ENCODE measurements at places on chromosomes 2 and 18.

DNA sequence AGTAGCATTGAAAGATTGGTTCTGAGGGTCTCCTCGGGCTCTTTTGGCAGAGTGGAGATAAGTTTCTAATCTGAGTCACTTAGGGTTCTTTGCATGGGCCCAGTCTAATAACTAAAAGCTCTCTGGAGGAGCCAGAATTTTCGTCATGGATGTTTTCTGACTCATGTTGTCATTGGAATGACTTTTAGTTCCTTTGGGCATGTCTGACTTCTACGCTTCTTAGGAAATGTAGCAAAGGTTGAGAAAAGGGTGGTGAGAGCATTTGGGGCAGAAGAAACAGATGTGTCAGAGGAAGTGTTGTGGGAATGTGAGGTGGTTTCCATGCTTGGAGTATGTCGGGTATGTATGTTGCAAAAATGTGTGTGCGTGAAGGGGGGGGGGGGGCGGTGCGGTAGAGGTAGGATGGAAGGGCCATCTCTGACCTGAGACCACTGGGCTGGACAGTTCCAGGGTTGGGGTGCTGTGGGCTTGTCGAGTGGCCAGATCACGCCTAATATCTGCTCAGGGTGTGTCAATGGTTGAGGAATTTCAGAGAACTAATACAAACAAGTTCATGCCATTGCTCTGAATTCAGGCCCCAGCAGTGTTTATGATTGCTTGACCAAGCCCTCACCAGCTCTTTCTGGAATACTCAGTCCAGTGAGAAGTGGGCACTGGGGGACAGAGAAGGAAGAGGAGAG, 26.9 kb downstream of the KLHL29 start:
- no peak for DNase-seq

DNA sequence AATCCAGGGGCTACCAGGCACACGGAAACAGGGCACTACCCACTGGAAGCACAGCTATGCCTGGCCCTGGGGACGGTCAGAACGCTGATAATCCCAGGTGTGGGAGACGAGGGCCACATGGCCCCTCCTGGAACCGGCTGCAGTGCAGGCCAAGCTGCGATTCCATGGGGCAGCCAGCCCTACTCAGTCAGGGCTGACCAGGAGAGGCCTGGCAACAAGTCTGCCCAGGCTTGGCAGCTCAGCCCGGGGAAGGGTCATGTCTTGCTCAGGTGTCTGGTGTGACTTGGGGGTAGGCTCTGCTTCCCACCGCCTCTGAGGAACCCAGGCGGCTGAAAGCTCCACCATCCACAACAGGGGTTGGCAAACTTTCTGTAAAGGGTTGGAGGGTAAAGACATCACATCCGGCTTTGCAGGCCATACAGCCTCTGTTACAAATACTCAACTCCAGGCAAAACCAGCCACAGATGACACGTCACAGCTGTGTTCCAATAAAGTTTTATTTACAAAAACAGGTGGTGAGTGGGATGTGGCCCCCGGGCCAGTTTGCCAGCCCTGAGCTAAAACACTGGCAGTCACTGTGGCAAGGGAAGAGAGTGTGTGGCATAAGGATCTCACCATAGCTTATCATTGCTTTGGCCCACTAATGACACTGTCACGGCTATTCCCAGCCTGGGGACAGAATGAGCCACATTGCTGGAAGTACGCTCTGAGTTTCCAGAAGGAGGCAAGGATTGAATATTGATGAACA, 85.2 kb downstream of the NDUFA10 start:
- DNase-seq = no peak

GRCh38 chr2:237638176-237638575, 10.8 kb downstream of the LRRFIP1 start:
- DNase-seq = no peak

GRCh38 chr2:55707751-55708150, 14.1 kb upstream of the PNPT1 start:
- DNase-seq = no peak
